ENCODE measurements at places on chromosomes 16 and 17.

- no peak for DNase-seq
Observed at GRCh38 chr17:78675836-78676235, 98.6 kb upstream of the DNAH17 start.

GRCh38 chr17:62676952-62677596, 49.6 kb downstream of the MRC2 start:
- DNase-seq: no peak

DNA sequence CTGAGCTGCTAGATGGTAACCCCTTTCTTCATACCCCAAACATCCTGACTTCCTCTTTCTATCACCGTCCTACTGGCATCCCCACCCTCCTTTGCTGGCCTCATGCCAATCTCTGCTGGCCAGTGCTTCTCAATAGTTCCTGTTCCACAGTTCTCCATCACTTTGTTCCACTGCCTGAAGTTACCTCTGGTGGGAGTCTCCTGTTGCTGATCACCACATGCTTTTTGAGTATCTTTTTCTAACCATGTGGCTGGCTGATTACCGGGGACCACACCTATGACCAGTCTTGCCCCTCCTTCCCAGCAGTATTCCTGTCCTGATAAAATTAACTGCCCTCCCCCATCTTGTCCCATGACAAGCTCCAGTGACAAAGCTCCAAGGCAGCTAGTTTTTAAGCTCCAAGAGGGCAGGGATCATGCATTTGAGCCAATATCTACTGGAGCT, 380.4 kb upstream of the CCL2 start:
- DNase-seq: no peak

DNA sequence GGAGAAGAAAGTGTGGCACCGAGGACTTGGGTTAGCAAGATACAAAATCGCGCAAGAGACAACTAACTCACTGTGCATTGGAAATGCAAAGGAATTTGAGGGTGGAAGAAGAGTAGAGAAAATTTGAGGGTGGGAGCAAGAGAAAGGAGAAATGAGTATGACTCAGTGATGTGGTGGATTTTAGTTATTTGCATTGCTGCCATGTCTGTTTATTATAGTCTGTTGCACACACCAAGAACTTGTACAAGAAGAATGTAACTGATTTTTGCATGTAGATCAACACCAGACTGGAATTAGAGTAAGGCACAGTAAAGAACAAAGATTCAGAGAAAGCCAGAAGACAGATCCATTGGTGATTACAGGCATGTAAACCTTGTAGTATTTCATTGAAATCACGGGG, 71.6 kb upstream of the SMIM36 start:
- no peak for DNase-seq

- DNase-seq: no peak
Observed at GRCh38 chr17:41629826-41630670, 5.7 kb upstream of the KRT17 start.

DNA sequence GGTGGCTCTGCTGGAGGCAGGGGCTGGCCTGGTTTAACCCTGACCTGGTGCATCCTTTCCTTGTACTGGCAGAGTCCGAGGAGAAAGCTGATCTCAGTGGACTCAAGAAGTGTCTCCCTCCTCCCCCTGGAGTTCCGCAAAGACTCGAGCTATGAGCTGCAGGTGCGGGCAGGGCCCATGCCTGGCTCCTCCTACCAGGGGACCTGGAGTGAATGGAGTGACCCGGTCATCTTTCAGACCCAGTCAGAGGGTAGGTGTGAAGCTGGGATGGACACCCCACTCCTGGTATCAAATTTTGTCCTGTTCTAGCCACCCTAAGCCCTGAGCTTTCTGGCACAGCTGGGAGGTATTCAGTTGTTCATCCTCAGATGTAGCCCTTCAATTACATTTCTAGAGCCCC, 42.5 kb downstream of the IL21R start:
- no peak for DNase-seq

GRCh38 chr17:81037026-81037797, 2.3 kb downstream of the BAIAP2 start:
- no peak for DNase-seq

GRCh38 chr16:68575082-68575481, 36.0 kb downstream of the ZFP90 start:
- no peak for DNase-seq

- DNase-seq: no peak
Observed at GRCh38 chr16:73615071-73615940, 567.4 kb upstream of the ZFHX3 start.

GRCh38 chr17:61393550-61393903, 6.1 kb upstream of the TBX2 start:
- DNase-seq: no peak

DNA sequence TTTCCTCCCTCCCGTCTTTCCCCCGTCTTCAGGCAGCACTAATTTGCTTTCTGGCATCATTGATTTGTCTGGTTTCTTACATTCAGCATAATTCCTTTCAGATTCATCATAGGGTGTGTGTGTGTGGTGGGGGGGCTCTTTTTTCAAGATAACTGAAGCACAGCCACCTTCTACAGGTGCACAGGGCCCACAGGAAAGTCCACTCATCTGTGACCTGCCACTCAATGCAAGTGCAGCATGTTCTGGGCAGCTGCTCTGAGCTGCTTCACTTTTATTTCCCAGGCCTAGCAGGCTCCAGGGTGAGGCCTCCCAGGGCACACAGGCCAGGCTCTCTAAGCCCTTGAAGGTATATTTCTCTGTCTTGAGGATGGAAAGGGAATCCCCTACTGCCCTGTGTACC, 35.2 kb upstream of the MYH10 start:
- DNase-seq: no peak

GRCh38 chr17:40197550-40197949, 20.3 kb downstream of the RAPGEFL1 start:
- no peak for DNase-seq

DNA sequence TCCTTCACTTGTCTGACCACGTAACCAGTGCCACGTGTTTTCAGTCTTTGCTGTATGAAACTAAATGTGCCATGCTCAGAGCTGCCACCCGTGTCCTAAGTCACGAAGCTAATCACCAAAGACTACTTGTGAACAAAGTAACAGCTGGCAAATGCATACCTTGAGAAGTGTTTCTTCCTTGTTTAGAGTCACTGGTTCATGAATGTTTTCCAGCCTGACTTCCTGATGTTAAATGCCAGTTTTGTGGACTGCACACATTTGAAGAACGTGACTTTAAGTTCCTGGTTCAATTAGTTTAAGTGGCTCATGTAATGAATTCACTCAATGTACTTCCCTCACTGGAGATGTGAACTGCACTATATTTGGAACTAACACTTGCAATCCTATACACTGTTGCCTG, 19.9 kb upstream of the KPNB1 start:
- DNase-seq: no peak

DNA sequence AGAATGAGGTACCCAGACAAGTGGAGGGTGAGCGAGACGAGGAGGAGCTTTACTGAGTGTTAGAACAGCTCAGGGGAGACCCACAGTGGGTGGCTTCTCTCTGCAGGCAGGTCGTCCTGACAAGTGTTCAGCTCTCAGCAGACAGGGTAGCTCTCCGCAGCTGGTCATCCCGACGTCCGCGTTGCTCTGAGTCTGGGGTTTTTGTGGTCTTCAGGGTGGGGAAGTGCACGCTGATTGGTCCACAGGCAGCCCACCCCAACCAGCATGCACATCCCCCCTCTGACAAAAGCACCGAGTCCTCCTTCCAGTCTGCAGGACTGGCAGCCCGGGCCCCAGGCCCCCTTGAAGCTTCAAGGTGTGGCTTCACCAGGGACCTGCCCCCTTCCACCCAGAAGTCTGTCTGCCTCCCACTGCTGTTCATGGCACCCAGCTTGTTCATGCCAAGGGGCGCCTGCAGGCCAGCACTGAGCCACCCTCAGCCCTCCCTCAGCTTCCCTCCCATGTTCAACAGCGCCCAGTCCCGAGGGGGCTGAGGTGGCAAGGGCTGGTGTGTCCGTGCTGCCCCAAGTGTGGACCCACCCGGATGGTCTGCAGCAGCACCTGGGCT, 19.9 kb upstream of the WDR45B start:
- no peak for DNase-seq

GRCh38 chr16:23570992-23571632, 13.6 kb downstream of the UBFD1 start:
- DNase-seq: no peak

DNA sequence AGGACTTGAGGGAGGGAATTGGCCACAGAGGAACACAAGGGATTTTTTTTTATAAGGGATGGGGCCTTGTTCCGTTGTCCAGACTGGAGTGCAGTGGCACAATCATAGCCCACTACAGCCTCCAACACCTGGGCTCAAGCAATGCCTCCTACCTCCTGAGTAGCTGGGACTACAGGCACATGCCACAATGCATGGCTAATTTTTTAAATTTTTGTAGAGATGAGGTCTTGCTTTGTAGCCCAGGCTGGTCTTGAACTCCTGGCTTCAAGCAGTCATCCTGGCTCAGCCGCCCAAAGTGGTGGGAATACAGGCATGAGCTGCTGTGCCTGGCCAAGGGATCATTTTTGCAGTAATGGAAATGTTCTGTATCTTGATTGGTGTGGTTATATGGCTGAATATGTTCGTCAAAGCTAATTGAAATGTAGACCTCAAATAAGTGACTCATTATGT, 56.9 kb downstream of the VMP1 start:
- no peak for DNase-seq

GRCh38 chr17:8186446-8186786, 3.6 kb downstream of the BORCS6 start:
- DNase-seq: no peak

GRCh38 chr17:10735251-10735650, 5.4 kb upstream of the TMEM220 start:
- DNase-seq: no peak

- DNase-seq: no peak
Observed at GRCh38 chr16:78217276-78217675, 117.8 kb downstream of the WWOX start.

- no peak for DNase-seq
Observed at GRCh38 chr17:77923776-77924513, 34.6 kb upstream of the TNRC6C start.

DNA sequence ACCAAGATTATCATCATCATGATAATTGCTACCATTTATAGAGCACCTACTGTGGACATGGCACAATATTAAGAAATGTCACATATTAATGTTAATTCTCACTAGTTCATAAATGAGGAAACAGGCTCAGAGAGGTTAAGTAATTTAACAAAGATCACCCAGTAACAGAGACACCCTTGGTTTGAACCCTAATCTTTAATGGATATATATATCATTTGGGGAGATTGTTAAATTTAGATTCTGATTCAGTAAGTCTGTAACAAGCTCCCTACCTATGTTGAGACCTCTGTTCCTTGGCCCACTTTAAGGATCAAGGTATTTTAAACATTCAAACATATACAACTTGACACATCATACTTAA, 804 bp upstream of the TMEM100 start:
- DNase-seq: no peak

GRCh38 chr17:50314456-50315011, 31.4 kb upstream of the XYLT2 start:
- no peak for DNase-seq

GRCh38 chr17:42312285-42313130, 24.2 kb downstream of the STAT5A start:
- DNase-seq: peak; percentile 64

DNA sequence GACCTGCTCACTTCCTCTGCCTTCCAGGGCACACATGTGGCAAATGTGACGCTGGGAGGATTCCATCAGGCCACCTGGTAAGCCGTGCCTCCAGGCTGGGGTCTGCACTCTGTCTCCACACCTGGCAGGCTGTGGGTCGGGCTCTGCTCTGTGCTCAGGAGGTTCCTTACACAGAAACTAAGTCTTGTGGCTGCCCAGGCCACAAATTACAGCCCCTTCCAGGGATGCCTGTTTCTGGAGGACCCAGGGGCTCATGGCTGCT, 58.2 kb downstream of the RMI2 start:
- no peak for DNase-seq

GRCh38 chr17:59829217-59830006, 63.3 kb downstream of the TUBD1 start:
- peak; percentile 98 for DNase-seq

DNA sequence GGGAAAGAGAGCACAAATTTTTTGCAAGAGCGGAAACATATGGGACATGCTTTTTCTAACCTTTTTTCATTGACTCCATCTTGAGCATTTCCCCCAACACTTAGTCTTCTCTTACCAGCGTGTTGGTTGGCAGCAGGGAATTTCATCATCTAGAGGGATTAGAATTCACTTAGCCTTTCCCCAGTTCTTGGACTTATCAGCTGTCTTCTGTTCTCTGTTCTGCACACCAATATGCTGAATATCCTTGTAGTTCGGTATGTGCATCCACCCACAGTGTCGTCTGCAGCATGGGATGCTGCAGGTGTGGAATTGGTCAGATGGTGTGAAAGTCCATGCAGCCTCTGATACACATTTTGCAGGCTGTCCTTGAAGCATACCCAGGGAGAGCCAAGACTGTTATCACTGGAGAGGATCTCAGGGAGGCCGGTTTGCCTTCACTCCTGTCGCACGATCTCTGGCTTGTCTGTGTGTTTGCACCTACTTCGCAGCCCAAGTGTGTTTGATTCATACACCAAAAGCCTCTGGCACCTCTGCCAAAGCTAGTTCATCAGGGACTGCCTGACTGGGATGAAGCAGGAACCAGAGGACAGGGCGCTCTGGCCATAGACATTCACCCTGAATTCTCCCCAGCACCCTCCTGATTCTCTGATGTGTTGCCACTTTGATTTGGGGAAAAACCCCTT, 93.3 kb downstream of the SOCS1 start:
- no peak for DNase-seq

DNA sequence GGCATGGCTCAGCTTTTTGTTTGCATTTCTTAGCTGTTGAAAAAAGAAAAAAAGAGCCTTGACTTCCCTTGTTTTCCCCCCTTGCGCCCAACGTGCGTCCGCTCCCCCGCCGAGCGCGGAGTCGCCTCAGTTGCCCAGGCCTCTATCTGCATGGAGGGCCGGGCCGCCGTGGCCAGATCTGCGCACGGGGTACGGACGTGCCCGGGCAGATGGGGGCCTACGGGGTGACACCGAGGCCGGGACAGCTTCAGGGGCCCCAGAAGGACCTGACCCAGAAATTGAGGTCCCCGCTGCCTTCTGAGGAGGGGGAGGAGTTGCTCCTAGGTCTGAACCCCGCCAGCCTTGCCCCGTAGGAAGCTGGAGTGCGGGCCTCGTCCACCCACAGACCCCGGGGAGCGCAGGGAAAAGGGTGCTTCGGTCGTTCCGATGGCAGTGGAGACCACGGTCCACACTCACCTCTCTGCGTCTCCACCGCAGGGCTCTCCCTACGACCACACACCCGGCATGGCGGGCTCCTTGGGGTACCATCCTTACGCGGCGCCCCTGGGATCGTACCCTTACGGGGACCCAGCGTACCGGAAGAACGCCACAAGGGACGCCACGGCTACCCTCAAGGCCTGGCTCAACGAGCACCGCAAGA, 1.5 kb downstream of the IRX5 start:
- no peak for DNase-seq

Measured in GM04504 (cell line).